Hepatocyte (in vitro differentiated cells): ENCODE measurements at places on chromosomes 2 and 18.

- peak; percentile 19 for DNase-seq
Observed at GRCh38 chr18:63346031-63346430, 21.0 kb downstream of the KDSR start.

GRCh38 chr2:187590175-187590574 is 35.9 kb upstream of the TFPI start:
- no peak for DNase-seq

- DNase-seq: no peak
Observed at GRCh38 chr2:95001051-95001562, 24.4 kb upstream of the MAL start.

GRCh38 chr2:199662255-199662654 is 188.7 kb downstream of the FTCDNL1 start:
- DNase-seq: no peak

GRCh38 chr2:235550946-235551345 is 57.1 kb downstream of the AGAP1 start:
- no peak for DNase-seq
